NCI-H1048 (cell line): ENCODE measurements at places on chromosomes 3 and 15.

DNA sequence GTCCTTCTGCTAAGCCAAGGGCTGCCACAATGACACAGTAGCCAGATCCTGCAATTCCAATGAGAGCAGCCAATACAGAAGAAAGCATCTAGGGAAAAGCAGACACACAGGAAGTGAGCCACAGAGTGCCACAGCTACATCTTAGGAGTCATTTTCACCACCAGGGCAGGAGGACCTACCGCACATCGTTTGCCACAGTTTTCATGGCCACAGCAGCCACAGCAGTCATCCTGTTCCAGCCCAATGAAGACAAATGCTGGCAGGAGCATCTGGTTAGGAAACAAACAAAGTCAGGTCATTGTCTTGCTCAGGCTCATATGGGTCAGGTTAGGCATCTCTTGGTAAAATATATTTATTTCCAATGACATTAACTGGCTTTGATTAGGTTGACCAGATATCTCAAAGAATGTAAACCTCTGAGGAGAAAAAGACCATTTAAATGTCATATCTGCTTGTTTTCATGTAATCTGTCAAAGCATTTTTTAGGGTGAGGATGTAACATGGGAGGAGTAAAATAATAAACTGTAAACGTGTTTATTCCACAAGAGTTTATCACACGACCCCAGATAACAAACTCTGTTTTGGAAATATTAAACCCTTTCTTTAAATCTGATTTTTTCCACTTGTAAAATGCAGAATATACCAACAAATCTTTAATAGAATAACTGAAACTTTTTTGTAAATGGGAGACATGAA lies 1.8 kb downstream of the TM4SF1 start:
- no peak for DNase-seq

GRCh38 chr3:150183678-150184425 lies 213.2 kb upstream of the PFN2 start:
- DNase-seq, result no peak

DNA sequence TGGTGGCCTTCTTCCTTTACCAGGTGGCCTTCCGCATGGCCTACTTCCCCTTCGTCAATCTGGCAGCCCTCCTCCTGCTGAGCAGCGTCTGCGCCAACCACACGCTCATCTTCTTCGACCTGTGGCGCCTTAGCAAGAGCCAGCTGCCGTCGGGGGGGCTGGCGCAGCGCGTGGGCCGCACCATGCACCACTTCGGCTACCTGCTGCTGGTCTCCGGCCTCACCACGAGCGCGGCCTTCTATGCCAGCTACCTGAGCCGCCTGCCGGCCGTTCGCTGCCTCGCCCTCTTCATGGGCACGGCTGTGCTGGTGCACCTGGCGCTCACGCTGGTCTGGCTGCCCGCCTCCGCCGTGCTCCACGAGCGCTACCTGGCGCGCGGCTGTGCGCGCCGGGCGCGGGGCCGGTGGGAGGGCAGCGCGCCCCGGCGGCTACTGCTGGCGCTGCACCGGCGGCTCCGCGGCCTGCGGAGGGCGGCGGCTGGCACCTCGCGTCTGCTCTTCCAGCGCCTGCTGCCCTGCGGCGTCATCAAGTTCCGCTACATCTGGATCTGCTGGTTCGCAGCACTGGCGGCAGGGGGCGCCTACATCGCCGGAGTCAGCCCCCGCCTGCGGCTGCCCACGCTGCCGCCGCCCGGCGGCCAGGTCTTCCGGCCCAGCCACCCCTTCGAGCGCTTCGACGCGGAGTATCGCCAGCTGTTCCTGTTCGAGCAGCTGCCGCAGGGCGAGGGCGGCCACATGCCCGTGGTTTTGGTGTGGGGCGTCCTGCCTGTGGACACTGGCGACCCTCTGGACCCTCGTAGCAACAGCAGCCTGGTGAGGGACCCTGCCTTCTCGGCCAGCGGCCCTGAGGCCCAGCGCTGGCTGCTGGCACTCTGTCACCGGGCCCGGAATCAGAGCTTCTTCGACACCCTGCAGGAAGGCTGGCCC lies 9.9 kb downstream of the DISP2 start:
- DNase-seq, result peak; percentile 50

DNA sequence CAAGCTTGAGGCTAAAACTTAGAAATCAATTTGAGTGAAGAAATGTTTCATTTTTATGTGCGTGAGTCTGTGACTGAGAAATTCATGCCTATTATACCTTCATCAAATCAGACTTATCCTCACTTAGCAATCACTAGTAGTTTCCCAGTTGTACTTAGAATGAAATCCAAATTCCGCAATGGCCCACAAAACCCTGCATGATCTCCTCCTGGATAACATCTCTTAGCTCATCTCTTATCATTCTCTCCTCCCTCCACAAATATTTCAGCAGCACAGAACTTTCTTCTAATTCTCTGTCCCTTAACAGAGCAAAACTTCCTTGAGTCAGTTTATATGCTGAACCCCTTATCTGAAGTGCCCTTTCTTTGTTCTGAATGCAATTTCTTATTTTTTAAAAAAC lies 198.8 kb upstream of the TGFBR2 start:
- no peak for DNase-seq

- no peak for DNase-seq
Measured at GRCh38 chr3:172848910-172849309, 98.4 kb downstream of the ECT2 start.

- no peak for DNase-seq
Measured at GRCh38 chr3:137259089-137259488, 301.3 kb downstream of the IL20RB start.

GRCh38 chr3:55595420-55595819 lies 108.3 kb upstream of the WNT5A start:
- DNase-seq, result no peak

GRCh38 chr15:75650908-75651809 lies 3.4 kb downstream of the SNX33 start:
- DNase-seq, result no peak

DNA sequence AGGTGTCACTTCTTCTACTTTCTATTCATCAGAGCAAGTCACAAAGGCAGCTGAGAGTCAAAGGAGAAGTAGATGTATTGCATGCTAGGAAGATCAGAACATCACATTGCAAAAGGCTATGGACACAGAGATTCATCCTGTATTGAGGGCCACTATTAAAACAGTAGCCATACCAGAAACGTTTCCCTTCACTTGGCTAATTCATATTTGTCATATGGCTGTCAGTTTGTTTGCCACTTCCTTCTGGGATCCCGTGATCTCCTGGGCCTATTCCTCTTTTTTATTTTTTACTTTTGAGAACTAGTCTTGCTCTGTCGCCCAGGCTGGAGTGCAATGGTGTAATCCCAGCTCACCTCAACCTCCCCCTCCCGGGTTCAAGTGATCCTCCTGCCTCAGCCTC lies 184.0 kb upstream of the SATB1 start:
- no peak for DNase-seq

GRCh38 chr3:15805756-15806266 lies 8.0 kb upstream of the ANKRD28 start:
- no peak for DNase-seq

DNA sequence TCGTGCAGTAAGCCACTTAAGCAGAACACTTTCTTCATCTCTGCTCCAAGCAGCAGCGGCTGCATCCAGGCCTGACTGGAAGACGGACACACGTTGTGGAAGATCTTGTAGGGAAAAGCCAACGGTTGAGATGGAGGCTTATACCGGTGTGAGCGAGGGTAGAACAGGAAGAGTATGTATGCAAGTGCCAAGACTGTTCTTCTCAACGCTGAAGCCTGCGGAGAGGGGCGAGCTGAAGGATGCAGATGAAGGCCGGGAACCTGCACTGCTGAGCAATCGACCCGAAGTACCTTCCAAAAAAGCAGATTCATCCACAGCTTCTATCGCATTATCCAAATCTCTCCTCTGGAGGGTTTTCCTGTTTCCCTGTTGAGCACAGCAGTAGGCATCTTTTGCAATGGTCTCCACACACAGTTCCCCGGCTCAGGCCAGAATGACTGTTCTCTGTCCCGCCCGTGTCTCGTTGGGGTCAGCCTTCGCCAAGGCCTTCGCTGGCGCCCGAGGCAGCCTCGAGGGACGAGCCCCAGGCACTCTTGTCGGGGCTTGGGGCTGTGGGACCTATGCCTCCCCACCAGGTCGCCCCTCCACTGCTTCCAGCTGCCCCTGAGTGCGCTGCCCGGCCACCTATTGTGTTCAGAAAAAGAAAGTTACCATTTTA lies 22.2 kb upstream of the DYNC1LI1 start:
- no peak for DNase-seq

DNA sequence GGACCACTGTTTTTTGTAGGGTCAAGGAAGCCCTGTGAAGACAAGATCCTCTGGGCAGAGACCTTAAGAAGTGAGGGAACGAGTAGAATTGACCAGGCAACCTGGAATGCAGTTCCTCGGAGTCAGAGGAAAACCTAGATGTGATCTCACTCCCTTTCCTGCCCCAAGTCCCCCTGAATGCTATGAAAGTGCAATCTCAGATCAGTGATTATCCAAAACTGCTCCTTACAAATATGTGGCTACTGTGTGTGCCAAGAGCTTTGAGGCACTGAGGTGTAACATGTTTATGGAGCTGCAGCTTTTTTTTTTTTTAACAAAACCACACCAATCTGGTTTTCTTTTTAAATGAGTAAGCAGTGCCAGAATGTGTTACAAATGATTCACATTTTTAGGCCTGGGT lies 35.8 kb downstream of the THSD4 start:
- DNase-seq, result no peak

GRCh38 chr15:53548236-53548635 lies 211.2 kb downstream of the WDR72 start:
- DNase-seq, result no peak

- DNase-seq, result no peak
Measured at GRCh38 chr3:187982142-187982541, 171.8 kb upstream of the LPP start.

DNA sequence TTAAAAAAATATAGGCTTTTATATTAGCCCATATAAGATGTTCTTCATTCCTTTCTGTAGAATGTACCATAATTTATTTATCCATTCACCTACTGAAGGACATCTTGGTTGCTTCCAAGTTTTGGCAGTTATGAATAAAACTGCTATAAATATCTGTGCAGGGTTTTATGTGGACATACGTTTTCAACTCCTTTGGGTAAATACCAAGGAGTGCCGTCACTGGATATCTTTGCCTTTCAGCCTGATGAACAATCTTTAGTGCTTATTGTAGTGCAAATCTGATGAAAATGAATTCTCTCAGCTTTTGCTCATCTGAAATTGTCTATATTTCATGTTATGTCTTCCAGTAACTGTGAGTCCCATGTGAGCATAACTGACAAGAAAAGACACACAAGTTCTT lies 26.6 kb upstream of the BLM start:
- DNase-seq, result no peak

- DNase-seq, result no peak
Measured at GRCh38 chr3:129491794-129492193, 36.6 kb upstream of the RHO start.
